Endothelial cell of umbilical vein (primary cell): ENCODE measurements at places on chromosomes 7 and 10. TPM values are rescaled to one million over a fixed set of nuclear protein-coding genes. Genes with fewer than 3 reads are reported as not detected.

Gene AHR
- total RNA-seq: 29.3 and 31.8 TPM in 2 replicates

- peak; percentile 98 for DNase-seq
Observed at GRCh38 chr10:97543025-97543546, 29.5 kb upstream of the ANKRD2 start.

DNA sequence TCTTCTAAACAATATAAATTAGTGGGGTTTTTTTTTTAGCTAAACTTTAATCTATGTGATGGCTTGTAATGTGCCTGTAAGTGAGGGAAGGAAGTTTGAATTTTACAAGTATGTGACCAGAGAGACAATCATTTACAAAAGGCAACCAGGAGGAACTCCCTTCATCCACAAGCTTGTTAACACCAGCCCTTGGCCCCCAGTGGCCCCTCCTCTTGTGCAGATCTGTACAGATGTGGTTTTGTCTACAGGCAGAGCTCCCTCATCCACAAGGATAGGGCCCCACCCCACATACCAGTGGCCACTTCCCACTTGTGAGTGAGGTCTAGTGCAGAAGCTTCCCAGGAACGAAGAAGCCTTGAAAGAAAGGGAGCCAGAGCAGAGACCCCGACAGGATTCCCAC, 234.1 kb upstream of the KMT2E start:
- DNase-seq: no peak

DNA sequence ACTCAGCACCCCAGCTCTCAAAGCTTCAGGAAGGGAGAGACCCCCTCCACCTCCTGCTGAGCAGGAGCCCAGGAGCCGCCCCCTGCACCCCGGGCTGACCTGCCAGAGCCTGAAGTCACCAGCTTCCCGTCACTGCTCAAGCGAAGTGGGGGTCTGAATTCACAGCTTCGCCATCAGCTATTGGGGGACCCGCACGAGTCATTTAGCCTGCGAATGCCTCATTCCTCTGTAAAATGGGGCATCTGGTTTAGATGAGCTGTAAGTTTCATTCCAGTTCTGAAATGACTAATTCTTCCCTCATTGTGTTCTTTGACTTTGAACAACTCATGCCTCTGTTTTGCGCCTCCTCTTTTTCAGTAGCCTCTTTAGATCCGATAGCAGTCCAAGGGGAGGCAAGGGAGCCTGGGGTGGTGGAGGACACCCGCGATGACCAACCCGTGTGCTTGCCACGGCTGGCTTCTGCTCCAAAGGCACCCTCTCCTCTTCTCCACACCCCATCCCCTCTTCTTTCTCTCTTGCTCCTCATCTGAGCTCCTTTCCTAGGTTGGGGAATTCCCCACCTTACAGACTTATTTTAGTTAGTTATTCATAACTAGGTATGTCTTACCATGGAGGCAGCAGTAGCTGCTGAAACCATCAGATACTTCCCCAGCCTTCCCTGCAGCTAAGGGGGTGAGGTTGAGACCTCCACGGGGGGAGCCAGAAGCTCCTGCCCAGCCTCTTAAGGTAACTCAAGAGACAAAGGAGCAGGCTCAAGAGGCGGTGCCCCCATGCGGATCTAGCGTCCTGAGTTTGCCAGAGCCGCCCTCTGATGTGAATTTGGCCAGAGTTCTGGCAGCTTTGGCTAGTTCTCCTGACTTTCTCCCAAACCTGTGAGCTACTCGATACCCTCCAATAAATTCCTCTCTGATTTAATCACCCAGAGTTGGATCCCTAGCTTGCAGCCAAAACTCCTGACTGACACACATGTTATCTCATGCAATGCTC, 47.7 kb downstream of the RBM17 start:
- no peak for DNase-seq
